ENCODE measurements at places on chromosomes 11 and 22.
A peak's percentile ranks its signal among the peaks of the same experiment; 100 is the strongest.

- H3K36me3 ChIP-seq, result no peaks in the 10 kb centered on the region
- no peaks in the 10 kb centered on the region for H3K27me3 ChIP-seq
- H3K4me3 ChIP-seq, result no peak overlapping the region
- peak; percentile 64 for DNase-seq
Measured at GRCh38 chr22:37032535-37033460, 13.3 kb downstream of the MPST start.

DNA sequence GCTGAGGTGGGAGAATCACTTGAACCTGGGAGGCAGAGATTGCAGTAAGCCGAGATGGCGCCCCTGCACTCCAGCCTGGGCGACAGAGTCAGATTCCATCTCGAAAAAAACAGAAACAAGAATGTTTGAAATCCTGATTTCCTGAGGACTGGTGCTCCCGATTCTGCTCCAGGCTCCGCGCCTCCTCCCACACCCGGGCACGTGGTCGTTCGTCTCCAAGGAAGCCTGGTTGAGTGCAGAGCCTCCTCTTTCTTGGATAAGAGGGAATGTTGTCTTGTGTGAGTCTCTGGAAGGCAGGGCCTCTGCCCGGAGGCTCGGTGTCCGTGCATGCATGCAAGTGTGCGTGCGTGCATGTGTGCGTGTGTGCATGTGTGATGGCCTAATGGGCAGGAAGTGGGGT lies 30.1 kb downstream of the BRSK2 start:
- H3K27ac ChIP-seq, result no peak overlapping the region
- no peaks in the 10 kb centered on the region for H3K4me1 ChIP-seq
- H3K4me3 ChIP-seq, result no peak overlapping the region
- no peaks in the 10 kb centered on the region for H3K27me3 ChIP-seq

DNA sequence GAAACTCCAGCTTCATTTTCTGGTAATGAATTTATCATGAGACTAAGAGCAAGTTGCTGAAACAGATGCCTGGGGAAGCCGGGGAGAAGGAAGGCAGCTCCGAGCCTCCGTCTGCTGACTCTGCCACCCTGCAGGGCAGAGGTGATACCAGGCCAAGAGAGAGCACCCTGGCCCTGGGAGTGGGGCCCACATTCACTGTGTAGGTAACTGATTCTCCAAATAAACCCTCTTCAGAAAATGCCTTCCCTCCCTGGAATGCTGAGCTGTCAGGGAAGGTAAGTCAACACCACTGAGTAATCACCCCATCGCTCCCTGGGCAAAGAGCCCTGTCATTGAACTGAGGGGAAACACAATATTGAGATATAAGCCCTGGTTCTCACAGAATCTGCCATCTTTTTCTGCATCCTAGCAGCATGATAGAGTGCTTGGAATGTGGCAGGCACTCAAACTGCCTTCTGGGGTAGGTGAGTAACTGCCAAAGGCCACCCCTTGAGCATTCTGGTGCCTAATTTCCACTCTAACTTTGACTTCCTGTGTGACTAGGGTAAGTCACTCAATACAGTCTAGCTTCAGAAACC lies 147.6 kb downstream of the SPATA19 start:
- no peak for DNase-seq
- no peak overlapping the region for H3K27ac ChIP-seq
- no peak overlapping the region for H3K4me3 ChIP-seq
- no peaks in the 10 kb centered on the region for H3K27me3 ChIP-seq

- no peaks in the 10 kb centered on the region for H3K36me3 ChIP-seq
- H3K27me3 ChIP-seq, result no peaks in the 10 kb centered on the region
- H3K4me1 ChIP-seq, result no peaks in the 10 kb centered on the region
- no peak for DNase-seq
- H3K27ac ChIP-seq, result no peak overlapping the region
- H3K4me3 ChIP-seq, result no peak overlapping the region
Measured at GRCh38 chr11:19121646-19122045, 4.7 kb downstream of the ZDHHC13 start.

DNA sequence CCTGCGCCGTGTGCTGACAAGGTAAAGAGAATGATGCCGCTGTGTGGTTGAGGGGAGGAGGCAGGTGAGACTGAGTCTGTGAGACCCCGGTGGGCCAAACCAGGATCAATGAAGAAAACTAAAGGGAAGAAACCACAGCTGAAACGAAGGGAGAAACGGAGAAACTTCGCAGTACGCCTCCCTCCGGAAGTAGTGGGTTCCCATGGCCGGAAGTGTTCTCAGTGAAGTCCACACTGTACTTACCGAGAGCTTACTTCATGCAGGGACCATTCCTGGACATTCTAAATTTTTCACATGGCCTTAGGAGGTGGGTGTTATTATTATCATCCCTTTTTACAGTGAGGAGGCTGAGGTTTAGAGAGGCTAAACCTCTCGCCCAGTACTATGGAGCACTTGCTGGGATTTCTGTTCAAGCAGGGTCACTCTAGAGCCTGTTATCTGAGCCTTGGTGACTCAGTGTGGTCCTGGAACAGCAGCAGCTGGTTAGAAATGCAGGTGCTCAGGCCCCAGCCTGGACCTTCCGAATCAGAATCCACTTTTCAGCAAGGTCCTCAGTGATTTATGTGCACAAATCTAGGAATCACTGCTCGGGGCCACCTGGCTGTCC lies 17.9 kb downstream of the CD5 start:
- H3K4me3 ChIP-seq, result no peak overlapping the region
- no peak for DNase-seq
- H3K4me1 ChIP-seq, result no peaks in the 10 kb centered on the region
- H3K36me3 ChIP-seq, result no peaks in the 10 kb centered on the region
- H3K27me3 ChIP-seq, result no peaks in the 10 kb centered on the region

DNA sequence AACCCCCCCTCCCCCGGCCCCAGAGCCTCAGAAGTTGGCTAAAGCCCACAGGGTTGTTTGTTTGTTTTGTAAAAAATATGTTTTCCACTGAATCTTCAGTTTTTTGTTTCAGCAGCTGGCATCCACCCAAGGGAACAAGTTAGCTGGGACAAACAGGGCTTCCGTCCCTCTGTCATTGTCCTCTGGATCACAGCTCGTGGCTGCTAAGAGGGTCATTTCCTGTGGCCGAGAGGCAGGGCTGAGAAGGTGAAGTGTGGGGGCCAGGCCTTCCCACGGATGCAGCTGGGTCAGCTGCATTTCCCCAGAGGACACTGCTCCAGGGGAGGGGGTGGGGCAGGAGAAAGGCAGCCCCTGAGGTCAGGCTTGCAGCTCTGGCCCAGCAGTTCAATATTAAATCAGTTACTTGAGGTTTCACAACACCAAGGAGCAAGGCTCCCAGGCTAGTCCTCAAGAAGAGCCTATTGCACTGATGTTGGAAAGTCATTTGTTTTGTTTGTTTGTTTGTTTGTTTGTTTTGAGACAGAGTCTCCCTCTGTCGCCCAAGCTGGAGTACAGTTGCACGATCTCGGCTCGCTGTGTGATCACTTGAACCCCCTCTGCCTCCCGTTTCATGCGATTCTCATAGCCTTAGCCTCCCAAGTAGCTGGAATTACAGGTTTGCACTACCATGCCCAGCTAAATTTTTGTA lies 34.4 kb upstream of the SMTN start:
- DNase-seq, result peak; percentile 83
- no peaks in the 10 kb centered on the region for H3K36me3 ChIP-seq
- peaks cover 14% of the 10 kb centered on the region for H3K4me1 ChIP-seq
- peak overlapping the region; percentile 90 for H3K27ac ChIP-seq
- H3K4me3 ChIP-seq, result no peak overlapping the region

DNA sequence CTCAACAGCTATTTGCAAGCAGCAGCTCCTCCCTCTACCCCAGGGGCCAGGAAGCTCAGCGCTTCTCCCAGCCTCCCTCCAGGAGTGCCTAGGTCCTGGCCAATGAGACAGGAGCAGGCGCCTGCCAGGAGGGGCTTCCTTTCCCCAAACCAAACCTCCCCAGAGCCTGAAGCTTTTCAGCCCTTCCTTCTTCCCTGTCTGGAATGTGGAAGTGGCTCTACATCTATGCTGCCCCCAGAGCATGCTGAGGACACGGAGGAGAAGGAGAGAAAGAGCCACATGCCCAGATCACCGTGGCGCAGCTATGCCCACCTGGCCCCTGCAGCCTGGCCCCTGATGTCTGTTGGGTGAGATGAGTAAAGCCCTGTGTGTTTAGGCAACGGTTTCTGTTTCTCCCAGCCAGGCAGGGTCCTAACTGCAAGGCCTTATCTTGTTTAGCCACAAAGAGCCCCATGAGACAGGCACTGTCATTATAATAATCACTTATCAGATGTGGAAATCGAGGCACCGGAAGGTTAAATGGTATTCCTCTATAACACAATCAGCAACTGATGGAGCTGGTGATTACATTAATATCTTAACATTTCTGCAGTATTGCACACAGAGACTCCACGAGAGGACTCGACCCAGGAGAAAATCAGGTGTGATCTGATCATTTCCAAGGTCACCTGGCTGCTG lies 315.8 kb downstream of the CTTN start:
- H3K36me3 ChIP-seq, result no peaks in the 10 kb centered on the region
- H3K4me3 ChIP-seq, result no peak overlapping the region
- DNase-seq, result no peak
- no peaks in the 10 kb centered on the region for H3K27me3 ChIP-seq
- no peak overlapping the region for H3K27ac ChIP-seq

DNA sequence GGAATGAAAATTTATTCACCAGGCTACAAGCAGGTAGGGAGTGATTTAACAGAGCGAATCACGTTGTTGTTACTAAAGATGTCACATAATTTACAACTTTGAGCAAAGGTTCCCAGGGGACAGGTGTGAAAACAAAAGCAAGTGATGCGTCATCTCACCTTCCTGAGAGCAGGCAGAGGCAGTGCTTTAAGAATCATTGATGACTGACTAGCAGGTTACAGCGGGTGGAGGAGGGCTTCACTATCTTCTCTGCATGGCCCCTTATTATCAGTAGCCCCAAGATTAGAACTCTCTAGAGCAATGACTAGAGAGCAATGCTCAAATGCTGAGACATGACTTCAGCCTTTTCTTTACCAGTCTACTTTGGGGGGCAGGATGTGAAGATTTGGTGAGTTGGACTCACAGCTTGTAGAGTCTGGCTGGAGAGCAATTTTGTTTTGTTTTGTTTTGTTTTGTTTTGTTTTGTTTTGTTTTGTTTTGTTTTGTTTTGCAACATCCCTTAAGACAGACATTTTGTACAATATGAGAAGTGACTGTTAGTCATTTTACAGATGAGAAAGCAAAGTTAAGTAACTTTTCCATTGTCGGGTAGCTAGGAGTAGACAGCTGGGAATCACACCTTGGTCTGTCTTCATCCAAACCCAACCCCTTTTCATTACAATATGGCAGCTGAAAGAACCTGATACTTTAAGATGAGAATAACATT lies 84.8 kb downstream of the SLC1A2 start:
- H3K27ac ChIP-seq, result no peak overlapping the region
- no peaks in the 10 kb centered on the region for H3K36me3 ChIP-seq
- no peaks in the 10 kb centered on the region for H3K4me1 ChIP-seq
- H3K27me3 ChIP-seq, result no peaks in the 10 kb centered on the region
- no peak overlapping the region for H3K4me3 ChIP-seq
- no peak for DNase-seq

- no peaks in the 10 kb centered on the region for H3K36me3 ChIP-seq
- DNase-seq, result no peak
- no peak overlapping the region for H3K27ac ChIP-seq
- no peaks in the 10 kb centered on the region for H3K4me1 ChIP-seq
- H3K27me3 ChIP-seq, result no peaks in the 10 kb centered on the region
Measured at GRCh38 chr22:32917577-32918354, 116.3 kb downstream of the TIMP3 start.

GRCh38 chr11:74681686-74682651 lies 49.3 kb downstream of the CHRDL2 start:
- no peaks in the 10 kb centered on the region for H3K36me3 ChIP-seq
- peak; percentile 75 for DNase-seq
- H3K4me3 ChIP-seq, result no peak overlapping the region
- H3K27ac ChIP-seq, result peak overlapping the region; percentile 93
- H3K4me1 ChIP-seq, result peaks cover 31% of the 10 kb centered on the region
- no peaks in the 10 kb centered on the region for H3K27me3 ChIP-seq

GRCh38 chr22:32820131-32821119 lies 18.9 kb downstream of the TIMP3 start:
- no peaks in the 10 kb centered on the region for H3K27me3 ChIP-seq
- no peaks in the 10 kb centered on the region for H3K4me1 ChIP-seq
- peak overlapping the region; percentile 15 for H3K27ac ChIP-seq

- no peaks in the 10 kb centered on the region for H3K27me3 ChIP-seq
- no peaks in the 10 kb centered on the region for H3K36me3 ChIP-seq
- DNase-seq, result no peak
- H3K27ac ChIP-seq, result peak overlapping the region; percentile 69
Measured at GRCh38 chr22:50199829-50200460, 866 bp upstream of the SELENOO start.

GRCh38 chr11:67453816-67454732 lies 1.1 kb upstream of the CABP4 start:
- H3K27me3 ChIP-seq, result no peaks in the 10 kb centered on the region
- H3K27ac ChIP-seq, result no peak overlapping the region
- no peaks in the 10 kb centered on the region for H3K4me1 ChIP-seq
- DNase-seq, result no peak
- no peak overlapping the region for H3K4me3 ChIP-seq

DNA sequence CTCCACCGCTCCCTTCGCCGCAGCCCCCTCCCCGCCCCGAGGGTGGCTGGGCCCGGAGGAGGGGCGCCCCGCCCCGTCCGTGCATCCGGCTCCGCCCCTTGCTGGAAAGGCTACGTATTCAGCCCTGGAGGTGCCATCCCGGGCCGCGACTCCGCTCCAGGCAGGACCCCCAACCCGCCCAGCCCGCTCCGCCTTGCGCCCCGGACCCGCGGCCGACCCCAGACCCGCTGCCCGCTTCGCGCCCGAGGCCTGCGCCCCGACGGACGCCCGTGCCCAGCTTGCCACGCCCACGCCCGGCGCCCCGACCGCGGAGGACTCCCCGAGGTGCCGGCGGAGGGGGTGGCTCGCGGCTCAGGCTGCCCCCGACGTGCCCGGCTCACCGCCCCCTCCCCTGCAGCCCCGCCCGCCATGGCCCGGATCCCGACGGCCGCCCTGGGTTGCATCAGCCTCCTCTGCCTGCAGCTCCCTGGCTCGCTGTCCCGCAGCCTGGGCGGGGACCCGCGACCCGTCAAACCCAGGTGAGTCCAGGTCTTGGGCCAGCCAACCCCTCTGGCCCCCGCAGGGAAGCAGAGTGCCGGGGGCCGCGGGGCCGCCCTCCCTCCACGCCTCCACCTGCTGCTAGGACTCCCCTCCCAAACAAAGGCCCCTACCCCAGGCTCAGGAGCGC lies at the start of gene ADM2:
Gene ADM2 (plus strand): TSS at position 104 of the 667 bp plus-strand sequence. CDS start 305 bp downstream, at position 409.
- H3K36me3 ChIP-seq, result no peaks in the 10 kb centered on the region
- no peaks in the 10 kb centered on the region for H3K4me1 ChIP-seq
- peak within 1 kb of the TSS; percentile 20 for H3K4me3 ChIP-seq
- H3K27me3 ChIP-seq, result peaks cover 18% of the 10 kb centered on the region
- H3K27ac ChIP-seq, result no peak within 1 kb of the TSS

- no peak overlapping the region for H3K27ac ChIP-seq
- no peak for DNase-seq
- H3K4me3 ChIP-seq, result no peak overlapping the region
- H3K4me1 ChIP-seq, result peaks cover 11% of the 10 kb centered on the region
- no peaks in the 10 kb centered on the region for H3K36me3 ChIP-seq
- H3K27me3 ChIP-seq, result no peaks in the 10 kb centered on the region
Measured at GRCh38 chr11:68349461-68350249, 37.3 kb downstream of the LRP5 start.

DNA sequence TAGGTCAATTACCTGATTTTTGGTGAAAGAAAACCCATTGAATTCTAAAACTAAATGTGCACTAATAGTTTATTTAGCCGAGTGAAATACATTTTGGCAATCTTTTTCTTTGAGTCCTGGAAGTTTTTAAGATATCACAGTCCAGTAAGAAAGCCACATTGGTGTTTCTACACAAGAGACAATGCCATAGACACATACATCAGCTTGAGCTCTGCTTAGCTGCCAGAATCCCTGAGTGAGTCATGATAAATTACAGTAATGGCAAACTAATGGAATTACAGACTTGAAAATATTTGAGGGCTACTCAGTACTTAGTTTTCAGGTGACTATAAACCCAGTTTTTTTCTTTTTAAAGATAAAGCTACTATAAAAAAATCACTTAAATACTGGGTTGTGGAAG lies 155.4 kb downstream of the OR4C45 start:
- no peaks in the 10 kb centered on the region for H3K4me1 ChIP-seq
- DNase-seq, result no peak
- H3K4me3 ChIP-seq, result no peak overlapping the region
- H3K27me3 ChIP-seq, result no peaks in the 10 kb centered on the region
